Heart left ventricle (tissue), 16 donors: ENCODE measurements at places on chromosomes 4 and X. TPM values are rescaled to one million over a fixed set of nuclear protein-coding genes. Genes with fewer than 3 reads are reported as not detected.

The ZFYVE28 gene
- total RNA-seq, result 5.6 TPM

The CFI gene
- 6.2 TPM for total RNA-seq

The SULT1E1 gene
- total RNA-seq, result not detected

GRCh38 chr4:179817317-179817716 is 2375.1 kb upstream of the AGA start:
- H3K27ac ChIP-seq, result no peak overlapping the region
